Nephron progenitor cell (in vitro differentiated cells): ENCODE measurements at places on chromosomes 6 and 20.

- peaks cover 5% of the 10 kb centered on the region for H3K4me1 ChIP-seq
- no peaks in the 10 kb centered on the region for H3K36me3 ChIP-seq
- no peaks in the 10 kb centered on the region for H3K27me3 ChIP-seq
- H3K4me3 ChIP-seq: no peak overlapping the region
These were observed 212.0 kb downstream of the IBTK start for GRCh38 chr6:82035526-82035925.

DNA sequence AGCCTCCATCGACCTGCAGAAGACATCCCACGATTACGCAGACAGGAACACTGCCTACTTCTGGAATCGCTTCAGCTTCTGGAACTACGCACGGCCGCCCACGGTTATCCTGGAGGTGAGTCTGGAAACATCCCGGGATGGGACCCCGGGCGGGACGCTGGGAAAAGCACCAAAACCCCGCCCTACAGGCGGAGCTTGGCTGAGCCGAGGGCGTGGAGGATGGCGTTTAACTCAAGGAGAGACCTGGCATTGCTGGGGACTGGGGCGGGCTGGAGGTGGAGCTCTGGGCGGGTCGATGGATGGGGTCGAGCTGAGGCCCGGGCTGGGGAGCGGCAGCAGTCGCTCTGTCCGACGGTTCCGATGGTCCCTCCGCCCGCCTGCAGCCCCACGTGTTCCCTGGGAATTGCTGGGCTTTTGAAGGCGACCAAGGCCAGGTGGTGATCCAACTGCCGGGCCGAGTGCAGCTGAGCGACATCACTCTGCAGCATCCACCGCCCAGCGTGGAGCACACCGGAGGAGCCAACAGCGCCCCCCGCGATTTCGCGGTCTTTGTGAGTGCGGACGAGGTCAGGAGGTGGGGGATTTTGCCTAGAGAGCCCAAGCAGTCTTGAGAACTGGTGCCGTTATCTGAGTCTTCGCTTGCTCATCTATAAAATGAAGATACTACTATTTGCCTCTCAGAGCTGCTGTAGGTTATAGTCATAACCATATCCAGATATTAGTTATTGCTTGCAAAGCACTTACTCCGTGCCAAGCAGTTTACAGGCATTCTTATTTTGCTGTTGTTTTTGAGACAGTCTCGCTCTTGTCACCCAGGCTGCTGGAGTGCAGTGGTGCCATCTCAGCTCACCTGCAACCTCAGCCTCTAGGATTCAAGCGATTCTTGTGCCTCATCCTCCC is 3.8 kb downstream of the SPAG4 start:
- peak; percentile 87 for DNase-seq
- peaks cover 24% of the 10 kb centered on the region for H3K4me1 ChIP-seq
- peaks cover 18% of the 10 kb centered on the region for H3K36me3 ChIP-seq
- peak overlapping the region; percentile 32 for H3K27ac ChIP-seq

DNA sequence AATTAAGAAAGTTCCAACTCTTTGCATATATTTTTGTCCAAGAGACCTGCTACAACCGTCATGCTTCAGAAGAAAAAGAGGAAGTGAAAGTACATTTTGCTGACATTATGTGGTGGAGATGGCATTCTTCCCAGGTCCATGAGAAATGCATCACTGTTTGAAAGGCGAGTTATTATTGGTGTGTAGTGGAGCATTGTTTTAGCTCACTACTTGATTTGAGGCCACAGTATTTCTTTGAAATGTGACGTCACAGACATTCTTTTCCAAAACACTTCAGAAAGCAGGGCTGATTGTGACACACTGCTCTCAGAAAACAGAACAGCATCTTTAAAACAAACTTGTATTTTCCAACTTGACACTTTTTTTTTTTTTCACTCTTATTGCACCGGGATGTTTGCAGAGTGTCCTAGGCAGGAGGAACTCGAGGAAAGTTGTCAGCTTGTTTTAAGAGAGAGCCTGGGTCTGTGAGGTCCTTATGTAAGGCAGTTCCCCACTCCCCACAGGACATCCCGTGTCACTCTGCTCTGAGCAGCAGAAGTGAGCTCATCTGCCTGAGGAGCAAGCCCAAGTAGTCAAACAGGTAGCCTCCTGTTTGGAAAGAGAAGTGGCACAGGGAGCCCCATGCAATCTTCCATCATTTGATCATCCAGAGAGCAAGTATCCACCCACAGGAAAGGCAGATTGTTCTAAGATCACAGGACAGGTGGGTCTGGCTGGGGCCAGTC is 1.1 kb downstream of the SPTLC3 start:
- peaks cover 9% of the 10 kb centered on the region for H3K36me3 ChIP-seq
- H3K4me3 ChIP-seq: peak overlapping the region; percentile 74
- no peaks in the 10 kb centered on the region for H3K27me3 ChIP-seq
- H3K4me1 ChIP-seq: peaks cover 47% of the 10 kb centered on the region
- DNase-seq: no peak

- H3K27ac ChIP-seq: no peak overlapping the region
- peaks cover 4% of the 10 kb centered on the region for H3K4me1 ChIP-seq
- H3K27me3 ChIP-seq: peaks cover 11% of the 10 kb centered on the region
- H3K36me3 ChIP-seq: no peaks in the 10 kb centered on the region
- H3K4me3 ChIP-seq: no peak overlapping the region
- no peak for DNase-seq
These were observed 199.4 kb upstream of the ZNF217 start for GRCh38 chr20:53792946-53793536.

DNA sequence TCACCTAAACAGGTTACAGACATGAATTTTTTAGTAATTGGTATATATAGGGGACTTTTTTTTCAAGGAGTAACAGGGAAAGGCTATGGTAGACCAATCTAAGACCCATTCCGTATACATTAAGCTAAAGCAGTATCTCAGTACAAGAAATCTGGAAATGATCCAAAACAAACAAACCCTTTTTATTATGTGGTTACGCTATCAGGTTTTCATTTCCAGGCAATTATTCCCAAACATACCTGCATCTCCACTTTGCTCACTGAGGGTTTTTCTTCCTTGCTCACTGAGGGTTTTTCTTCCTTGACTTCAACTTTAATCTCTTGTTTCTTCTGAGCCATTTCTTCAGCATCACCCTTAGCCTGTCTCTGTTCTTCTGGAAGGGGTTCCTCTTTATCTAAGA is 107.3 kb downstream of the EPB41L2 start:
- H3K4me1 ChIP-seq: peaks cover 6% of the 10 kb centered on the region
- H3K27ac ChIP-seq: no peak overlapping the region
- H3K4me3 ChIP-seq: no peak overlapping the region
